Neural progenitor cell (in vitro differentiated cells): ENCODE measurements at places on chromosomes 7 and 10.

- no peak for DNase-seq
These were observed 13.5 kb downstream of the TBXAS1 start for GRCh38 chr7:139842401-139843210.

DNA sequence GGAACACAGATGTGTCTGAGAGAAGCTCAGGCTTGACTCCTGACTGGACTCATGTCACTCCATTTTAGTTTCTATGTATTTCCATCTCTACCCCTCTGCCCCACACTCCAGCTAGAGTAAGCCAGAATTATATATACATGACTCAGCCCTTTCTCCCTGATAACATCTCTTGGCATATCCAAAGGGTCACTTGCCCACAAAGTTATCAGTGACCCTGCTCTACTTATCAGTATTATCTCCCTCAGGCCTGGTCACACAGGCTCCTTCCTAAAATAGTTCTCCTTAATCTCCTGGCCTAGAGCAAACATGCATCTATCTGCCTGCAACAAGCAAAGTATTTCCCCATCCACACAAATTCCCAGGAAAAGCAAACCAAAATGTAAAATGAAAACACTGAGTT, 598.3 kb downstream of the SUGCT start:
- DNase-seq = no peak

DNA sequence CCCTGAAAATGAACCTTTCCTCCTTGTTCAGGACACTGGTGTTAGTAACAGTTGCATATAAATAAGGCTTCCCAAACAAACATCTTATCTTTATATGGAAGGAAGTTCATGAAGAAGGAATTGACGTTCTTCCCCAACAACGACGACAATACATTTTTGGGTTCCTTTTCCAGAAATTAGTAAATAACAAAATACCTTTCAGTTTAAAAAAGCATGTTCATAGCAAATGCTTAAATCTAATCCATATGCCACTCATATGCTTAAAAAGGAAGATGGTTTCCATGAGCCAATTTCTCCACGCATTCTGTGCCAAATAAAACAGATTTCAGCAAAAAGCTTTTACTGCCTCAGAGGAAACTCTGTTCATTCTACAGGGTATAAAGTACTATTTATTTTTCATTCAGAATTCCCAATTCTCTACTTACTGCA, 182.6 kb downstream of the COBL start:
- DNase-seq = no peak

- DNase-seq = no peak
These were observed 13.8 kb upstream of the RHOBTB1 start for GRCh38 chr10:60957667-60958221.

DNA sequence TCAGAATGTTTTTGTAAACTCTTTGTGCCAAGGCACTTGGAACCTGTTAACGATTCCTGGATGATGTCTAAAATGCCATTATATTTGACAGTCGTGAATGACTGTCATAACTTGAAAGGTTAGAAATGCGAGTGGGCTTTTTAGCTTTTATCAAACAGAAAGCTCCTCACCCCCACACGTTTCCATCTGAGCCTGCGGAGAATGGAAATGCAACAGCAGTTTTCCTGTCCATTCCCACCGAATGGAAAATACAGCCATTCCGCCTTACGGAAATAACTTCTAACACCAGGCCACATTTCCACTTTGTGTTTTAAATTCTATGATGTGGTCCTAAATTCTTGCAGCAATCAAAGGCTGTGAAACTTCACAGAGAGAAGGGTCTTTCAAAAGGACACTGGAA, 83.8 kb downstream of the ELMO1 start:
- no peak for DNase-seq

- DNase-seq = no peak
These were observed 104.4 kb upstream of the MACROH2A2 start for GRCh38 chr10:69948261-69948660.

GRCh38 chr7:36021367-36021766, 131.7 kb upstream of the EEPD1 start:
- peak; percentile 49 for DNase-seq

- DNase-seq = no peak
These were observed 63.6 kb upstream of the PDCD4 start for GRCh38 chr10:110808123-110808522.

- DNase-seq = no peak
These were observed 7.7 kb downstream of the ZSCAN25 start for GRCh38 chr7:99624484-99624883.

- no peak for DNase-seq
These were observed 192.1 kb upstream of the MKI67 start for GRCh38 chr10:128318366-128318765.

DNA sequence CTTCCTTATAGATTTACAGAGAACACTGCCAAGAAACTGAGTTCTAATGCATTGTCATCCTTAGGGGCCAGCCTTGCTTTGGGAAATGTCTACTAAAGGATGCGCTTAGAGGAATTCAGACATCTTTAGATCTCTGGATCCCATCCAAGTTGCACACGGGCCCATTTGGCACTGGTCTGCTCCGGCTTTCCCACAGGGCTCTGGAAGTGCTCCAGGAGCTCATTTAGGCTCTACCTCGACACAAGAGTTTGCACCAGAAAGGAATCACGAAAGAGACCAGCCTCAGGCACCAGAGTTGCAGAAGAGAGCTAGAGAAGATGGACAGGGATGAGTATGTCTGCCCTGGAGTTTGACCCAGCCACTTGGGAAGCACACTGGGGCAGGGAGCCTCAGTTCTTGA, 150.1 kb upstream of the TMEM72 start:
- DNase-seq = no peak

GRCh38 chr10:110495731-110496552, 1.8 kb upstream of the DUSP5 start:
- peak; percentile 58 for DNase-seq

GRCh38 chr10:100710151-100710871, 35.1 kb upstream of the PAX2 start:
- peak; percentile 71 for DNase-seq

DNA sequence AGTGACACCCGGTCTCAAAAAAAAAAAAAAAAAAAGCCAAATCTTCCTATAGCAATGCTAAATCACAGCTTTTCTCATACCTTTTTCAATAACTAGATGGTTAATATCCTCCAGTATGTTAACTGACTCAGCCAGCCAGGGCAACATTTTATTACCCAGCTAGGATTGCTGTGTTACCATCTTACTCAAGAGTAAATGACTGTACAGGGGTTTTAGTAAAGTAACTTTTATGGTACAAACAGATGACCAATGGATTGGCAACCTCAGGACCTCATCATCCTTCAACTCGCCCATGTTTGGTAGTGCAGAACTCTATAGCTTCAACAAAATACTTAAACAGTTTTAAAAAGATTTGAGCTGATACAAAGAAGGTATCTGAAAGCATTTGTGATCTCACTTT, 59.5 kb downstream of the HBP1 start:
- DNase-seq = no peak

- no peak for DNase-seq
These were observed 154.7 kb downstream of the PON1 start for GRCh38 chr7:95169678-95170077.

DNA sequence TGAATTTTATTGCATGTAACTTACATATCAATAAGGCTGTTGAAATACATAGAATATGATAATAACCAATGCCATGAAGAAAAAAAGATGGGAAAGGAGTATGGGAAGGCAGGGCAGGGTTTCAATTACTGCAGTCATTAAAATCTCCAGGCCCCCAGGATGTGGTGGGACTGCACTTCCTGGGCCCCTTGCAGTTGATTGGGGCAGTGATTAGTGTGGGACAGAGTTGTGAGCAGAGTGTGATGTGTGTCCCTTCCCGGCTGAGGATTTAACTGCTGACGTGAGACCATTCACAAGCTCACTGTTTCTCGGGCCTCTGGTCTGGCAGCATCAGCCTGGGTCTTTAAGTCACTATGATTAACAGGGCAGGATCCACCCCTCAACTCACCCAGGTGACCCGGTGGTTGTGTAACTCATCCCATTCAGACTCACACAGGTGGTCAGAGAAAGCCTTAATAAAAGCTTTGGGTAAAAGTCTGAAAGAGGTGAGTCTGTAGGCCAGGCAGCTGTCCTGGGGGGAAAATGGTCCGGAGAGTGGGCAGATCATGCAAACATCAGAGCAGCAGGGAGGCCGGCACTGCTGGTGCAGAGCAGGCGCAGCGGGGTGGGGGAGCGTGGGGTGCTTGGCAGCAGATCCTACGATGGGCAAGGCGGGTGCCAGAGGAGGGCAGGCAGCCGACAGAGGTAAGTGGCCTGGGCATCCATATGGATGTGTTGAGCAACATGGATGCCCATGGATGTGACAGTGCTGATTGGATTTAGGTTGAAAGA, 36.3 kb upstream of the WDFY4 start:
- no peak for DNase-seq

DNA sequence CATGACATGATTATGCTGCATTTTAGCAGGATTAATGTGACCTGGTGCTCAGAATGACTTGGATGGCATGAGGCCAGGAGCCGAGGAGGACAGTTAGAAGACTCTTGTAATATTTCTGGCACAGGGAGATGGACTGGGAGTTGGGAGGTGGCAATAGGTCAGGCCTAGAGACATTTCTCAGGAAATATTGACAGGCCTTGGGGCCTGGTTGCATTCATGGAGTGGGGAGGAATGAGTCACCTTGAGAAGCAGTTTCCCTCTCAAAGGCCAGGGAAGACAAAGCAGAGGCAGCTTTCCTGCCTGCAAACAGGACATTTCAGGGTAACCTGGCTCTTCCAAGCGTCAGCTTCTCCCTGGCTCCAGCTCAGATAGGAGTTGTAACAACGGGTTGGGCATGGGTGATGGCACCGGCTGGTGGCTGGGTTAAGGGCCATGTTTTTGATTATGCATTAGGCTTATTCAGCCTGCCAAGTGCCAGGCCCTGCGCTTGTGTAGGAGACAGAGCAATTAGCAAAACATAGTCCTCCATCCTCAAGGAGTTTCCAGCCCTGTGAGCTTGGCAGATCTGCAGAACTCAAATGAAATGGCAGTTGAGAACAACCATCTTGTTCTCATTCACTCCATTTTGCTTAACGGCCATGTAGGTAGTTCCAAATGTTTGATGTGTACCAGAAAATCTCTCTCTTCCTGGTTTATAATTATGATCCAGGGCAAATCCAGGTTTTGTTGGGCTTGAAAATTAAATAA, 38.2 kb downstream of the HK1 start:
- no peak for DNase-seq

- DNase-seq = no peak
These were observed 47.5 kb downstream of the PDLIM1 start for GRCh38 chr10:95243318-95243617.

DNA sequence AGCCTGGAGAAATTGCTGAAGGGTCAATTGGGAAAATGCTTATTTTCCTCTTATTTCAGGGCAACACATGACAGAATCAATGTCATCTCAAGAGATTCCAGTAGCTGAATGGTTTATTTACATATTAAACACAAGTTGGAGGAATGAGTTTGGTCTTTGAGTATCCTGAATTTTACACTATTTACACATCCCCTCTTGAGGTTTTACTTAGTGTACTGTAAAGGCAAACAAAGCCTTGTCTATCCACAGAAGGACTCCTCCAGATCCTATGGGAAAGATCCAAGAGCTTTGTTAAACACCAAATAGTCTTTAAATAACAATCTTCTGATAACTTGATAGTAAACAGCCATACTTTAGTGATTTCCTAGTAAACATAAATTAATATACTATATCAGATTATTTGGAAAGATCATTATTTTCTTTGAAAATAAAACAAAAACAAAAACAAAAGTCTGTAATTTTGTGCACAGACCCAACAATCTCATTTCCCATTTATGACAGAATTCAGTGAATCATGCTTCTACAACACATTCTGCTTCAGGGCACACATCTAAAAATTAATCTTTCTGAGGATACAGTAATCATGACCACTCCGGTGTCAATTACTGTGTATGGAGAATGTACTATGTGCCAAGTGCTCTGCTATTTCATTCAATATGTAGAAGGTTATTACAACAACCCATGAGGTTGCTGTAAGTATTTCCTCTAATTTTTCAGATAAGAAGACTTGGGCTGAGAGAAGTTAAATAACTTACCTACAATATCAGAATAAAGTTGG, 575.0 kb upstream of the LRRTM3 start:
- no peak for DNase-seq

DNA sequence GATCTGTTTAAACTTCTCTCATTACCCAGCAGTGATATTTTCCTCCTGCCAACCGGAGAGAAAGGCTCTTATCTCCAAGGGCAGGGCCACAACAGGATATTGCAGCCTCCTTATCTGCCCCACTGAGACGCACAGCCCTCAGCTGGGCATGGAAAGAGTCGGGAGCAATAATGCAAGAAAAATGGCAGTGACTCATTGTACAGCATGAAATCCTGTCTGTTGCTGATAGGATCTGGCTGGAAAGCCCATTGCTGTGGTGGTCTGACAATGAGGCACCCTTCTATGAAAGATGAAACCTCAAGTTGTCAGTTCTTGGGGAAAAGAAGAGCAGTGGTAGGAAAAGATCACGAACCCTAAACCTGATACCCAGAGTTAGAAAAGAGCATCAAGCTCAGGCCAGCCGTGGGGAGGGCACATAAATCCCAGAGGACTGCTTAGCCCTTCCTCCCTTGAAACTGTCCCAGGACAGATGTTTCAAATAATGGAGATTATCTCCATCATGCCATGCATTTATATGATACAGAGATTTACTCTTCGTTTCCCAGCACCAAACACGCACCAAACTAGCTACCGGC, 47.0 kb upstream of the FIGNL1 start:
- DNase-seq = no peak

DNA sequence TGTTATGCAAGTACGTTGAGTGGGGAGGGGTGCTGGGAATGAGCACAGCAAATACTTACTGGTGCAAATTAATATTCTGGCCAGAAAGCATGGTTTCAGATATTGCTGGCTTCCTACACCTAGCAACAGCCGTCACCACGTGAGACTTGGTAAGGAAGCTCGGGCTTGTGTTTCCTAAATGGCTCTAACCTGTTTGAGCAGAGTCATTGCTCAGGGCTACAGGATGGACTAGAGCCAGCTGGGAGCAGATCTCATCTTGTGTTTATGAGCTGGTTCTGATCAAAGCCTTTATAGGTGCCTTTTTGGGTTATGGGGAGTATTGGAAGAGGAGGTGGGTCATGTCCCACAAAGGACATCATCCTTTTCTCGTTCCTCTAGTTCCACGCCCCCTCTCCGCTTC, 200.3 kb downstream of the BUB3 start:
- DNase-seq = no peak

GRCh38 chr7:151380199-151381097, 29.4 kb downstream of the WDR86 start:
- no peak for DNase-seq

DNA sequence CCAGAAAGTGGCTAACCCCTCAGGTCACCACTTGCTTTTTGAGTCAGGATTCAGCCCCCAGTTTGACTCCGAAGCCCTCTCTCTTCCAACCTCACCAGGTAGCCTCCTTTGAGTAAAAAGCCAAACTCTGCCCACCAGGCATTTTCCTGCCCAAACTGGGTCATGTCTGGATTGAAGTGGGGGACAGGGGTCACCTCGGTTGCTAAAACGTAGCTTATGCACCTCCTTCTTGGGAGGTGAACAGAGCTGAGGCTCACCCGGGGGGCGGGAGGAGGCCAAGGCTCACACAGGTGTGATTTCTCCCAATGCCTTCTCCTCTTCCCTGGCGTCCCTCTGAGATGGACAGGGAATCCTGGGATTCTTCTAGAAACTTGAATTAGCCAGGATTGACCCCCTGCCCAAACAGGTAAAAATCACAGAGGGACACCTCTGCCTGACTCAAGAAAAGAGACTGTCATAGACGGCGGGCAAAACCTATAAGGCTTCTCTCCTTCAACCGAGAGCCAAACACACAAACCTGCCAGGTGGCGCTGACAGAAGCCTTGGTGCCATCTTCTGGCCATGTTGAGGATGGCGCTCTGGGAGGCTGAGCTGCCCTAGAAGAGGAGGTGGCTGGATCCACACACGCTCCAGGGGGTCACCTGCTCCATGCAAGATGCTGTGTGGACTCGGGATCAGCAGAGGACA, 51.6 kb downstream of the PRLHR start:
- DNase-seq = peak; percentile 68
